ENCODE measurements at places on chromosomes 6 and 20. TPM values are rescaled to one million over a fixed set of nuclear protein-coding genes. Genes with fewer than 3 reads are reported as not detected.

VSX1 gene
- polyA plus RNA-seq = not detected

CLIC5 gene
- polyA plus RNA-seq = 0.23 TPM

HLA-DPA1 gene
- 3,526 TPM for polyA plus RNA-seq

SLC17A1 gene
- polyA plus RNA-seq = not detected

NMBR gene
- not detected for polyA plus RNA-seq

OXT gene
- 0.79 TPM for polyA plus RNA-seq

- no peak for DNase-seq
These were observed 116.0 kb upstream of the MRPS10 start for GRCh38 chr6:42333612-42334011.

DNA sequence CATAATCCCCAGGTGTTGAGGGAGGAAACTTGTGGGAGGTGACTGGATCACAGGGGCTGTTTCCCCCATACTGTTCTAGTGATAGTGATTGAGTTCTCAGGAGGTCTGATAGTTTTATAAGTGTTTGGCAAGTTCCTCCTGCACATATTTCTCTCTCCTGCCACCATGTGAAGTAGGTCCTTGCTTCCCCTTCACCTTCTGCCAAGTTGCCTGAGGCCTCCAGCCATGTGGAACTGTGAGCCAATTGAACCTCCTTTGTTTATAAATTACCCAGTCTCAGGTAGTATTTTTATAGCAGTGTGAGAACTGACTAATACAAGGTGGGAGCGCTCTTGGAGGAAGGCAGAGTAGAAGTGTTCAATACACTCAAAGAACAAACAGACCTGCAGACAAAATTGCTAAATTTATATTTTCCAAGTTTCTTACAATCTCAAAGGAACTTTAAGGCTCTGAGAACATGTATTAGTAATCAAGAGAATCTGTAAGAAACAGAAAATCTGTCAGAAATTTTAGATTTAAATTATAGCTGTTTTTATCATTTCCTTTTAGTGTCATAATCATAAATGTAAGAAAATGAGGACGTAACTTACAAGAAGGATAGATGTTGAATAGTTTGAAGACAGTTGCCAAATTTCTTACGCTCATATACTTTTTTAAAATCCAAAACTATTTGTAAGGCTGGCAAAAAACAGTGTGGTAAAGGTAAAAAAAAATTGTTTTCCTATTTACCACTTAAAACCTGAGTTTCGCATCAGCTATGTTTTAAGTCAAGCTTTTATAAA lies 77.7 kb downstream of the ASCC3 start:
- no peak for DNase-seq

GRCh38 chr6:150304429-150304828 lies 64.4 kb upstream of the IYD start:
- no peak for DNase-seq

GRCh38 chr20:17753516-17753915 lies 53.8 kb downstream of the BANF2 start:
- no peak for DNase-seq

GRCh38 chr6:22929311-22929985 lies 360.1 kb downstream of the HDGFL1 start:
- DNase-seq = no peak

Data from naive B cell (primary cell).